ENCODE measurements at places on chromosomes 3 and 15.

DNA sequence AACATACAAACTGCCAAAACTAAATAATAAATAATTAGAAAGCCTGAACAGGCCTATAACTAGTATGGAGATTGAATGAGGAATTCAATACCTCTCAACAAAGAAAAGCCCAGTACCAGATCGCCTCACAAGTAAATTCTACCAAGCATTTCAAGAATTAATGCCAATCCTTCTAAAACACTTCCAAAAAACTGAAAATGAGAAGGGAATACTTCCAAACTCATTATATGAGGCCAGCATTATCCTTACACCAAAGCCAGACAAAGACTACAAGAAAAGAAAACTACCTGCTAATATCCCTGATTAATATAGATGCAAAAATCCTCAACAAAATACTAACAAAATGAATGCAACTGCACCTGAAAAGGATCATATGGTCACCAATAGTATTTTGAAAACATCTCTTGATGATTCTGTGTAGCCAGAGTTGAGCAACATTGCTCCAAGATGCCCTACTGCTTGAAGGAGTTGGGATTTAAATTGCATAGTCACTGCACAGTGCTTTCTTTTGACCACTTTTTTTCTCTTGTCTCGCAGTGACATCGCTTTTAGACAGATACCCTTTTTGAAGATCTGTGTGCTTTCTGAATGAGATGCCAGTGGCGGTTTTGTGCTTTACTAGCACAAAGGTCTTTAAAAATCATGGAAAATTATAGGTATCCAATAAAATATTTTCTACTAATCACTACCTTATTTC is 487.2 kb upstream of the RASGRP1 start:
- DNase-seq = no peak

DNA sequence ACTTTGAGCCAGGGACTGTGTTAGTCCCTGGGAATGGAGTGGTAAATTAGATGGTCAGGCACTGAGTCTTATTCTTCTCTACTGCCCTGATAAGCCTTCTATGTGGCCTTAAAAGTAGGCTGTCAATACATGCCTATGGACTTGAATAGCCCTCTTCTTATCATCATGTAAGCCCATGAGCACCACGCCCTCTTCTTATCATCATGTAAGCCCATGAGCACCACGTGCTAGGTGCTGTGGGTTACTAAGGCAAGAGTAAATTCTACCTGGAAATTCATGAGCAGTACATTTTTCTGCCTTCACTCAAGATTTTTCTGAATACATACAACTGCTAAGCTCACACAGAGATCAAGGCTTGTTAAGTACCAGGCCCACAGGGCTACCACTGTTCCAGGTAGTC is 68.5 kb downstream of the DHX30 start:
- no peak for DNase-seq

- no peak for DNase-seq
Measured at GRCh38 chr3:3031326-3031725, 78.8 kb downstream of the IL5RA start.

DNA sequence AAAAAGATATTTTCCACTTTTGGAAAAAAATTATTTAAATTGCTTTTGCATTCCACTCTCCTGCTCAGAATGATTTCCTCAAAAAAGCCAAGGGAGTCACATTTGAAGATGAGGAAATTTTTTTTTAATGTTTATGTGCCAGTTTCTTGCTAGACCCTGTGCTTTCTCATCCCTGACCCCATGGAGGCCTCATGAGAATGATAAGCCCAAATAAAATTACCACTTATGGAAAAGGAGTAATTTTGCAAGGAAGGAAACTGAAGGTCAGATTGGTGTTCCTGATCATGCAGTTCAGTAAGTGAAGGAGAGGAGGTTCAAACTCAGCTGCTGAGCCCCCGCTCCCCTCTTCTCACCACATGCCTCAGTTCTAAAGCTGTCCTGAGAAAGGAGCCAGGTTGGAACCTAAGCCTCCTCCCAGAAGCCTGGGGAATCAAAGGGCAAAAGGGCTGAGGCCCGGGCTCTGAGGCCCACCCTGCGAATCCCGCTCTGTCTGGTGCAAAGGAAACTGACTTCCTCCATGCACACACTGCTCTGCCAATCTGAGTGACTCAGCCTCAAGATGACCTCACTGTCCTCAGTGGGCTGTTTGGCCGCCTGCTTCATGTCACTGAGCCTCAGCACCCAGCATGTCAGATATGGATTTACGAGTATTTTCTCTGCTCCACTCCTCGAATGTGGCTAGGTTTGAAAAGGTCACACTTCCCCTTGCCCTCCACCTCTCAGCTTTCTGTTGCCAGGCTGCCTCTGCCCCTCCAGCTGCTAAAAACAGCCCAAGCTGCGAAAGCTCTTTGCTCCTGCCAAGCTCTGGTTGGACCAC is 56.9 kb upstream of the FLNB start:
- DNase-seq = no peak

DNA sequence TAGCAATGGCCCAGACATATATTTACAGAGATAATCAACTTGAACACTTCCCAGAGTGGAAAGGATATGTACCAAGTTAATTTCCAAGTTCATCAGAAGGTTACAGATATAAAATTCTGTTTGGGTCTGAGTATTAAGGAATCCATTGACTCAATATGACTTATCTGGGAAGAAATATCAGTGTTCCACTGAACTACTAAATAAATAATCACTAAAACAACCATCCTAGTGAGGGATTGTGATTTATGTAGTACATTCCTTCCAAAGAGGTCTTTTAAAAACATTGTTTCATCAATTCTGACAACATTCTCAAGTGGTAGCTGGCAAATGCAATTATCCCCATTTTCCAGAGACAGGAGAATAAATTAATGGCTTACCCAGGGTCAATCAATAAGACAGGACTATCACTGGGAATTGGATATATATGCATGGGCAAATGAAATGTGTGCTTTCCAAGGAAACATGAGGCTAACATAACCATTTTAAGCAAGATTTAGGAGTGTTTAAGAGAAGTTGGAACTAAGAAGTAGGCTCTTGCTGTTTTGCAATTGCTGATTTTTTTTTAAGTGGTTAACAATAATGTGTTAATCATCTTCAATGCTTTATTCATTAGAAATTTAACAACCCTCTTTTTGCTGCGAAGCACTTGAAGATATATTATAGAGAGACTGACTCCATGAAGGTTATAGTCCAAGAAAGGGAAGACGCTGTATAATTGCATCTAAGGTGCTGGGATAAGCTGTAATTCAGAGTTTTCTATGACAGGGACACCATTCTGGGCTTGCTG is 37.9 kb downstream of the SLC9A9 start:
- DNase-seq = no peak

DNA sequence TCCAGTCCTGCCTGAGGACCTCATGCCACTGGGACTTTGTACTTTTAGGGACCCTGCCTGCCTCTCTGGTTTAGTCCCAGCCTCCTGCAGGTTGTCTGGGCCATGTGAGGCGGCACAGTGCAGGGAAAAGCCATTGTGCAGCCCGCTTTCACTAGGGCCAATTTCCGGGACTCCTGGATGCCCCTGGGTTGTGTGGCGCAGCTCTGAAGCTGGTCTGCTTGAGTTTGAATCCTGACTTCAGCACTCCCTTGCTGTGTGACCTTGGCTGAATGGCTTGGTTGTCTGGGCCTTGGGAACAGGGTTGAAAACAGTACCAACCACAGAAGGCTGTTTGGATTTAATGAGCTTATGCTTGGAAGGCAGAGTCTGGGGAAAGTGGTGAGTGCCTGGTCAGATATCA is 8.3 kb downstream of the TEX264 start:
- no peak for DNase-seq

- DNase-seq = no peak
Measured at GRCh38 chr3:139291276-139292051, 52.4 kb upstream of the MRPS22 start.

All from stimulated activated CD4-positive, alpha-beta T cell treated with anti-CD3 and anti-CD28 coated beads, Interleukin-12 subunit alpha, Interleukin-12 subunit beta, amount 100 ng/mL, for 48 hours (primary cell).